ENCODE measurements at places on chromosomes 5 and 9. TPM values are rescaled to one million over a fixed set of nuclear protein-coding genes. Genes with fewer than 3 reads are reported as not detected.

Gene PTGES
- 3.9 TPM for total RNA-seq

Gene ST6GALNAC4
- total RNA-seq = 78.4 TPM

GRCh38 chr5:125186911-125187375, 440.5 kb upstream of the ZNF608 start:
- DNase-seq = no peak

Gene GDF9
- not detected for total RNA-seq
